ENCODE measurements at places on chromosomes 2 and 18. TPM values are rescaled to one million over a fixed set of nuclear protein-coding genes. Genes with fewer than 3 reads are reported as not detected.

DNA sequence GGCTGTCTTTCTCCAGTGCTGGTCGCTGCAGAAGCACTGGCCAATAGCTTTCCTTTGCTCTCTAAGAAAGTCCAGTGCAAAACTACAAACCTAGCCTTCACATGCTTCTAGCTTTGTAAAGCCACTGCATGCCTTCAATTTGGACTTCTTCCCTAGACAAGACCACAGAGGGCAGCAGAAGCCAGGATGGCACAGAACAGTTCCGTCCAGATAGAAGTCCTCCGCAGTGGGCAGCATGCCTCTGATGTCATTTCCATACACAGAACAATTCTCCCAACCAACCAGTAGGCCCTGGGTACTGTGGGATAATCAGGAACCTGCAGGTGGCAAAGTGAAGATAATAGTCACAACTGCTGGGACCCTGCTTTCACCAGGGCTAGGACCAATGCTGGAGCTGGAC is 3.3 kb downstream of the ST6GAL2 start:
- DNase-seq: no peak

- peak; percentile 73 for DNase-seq
Measured at GRCh38 chr2:206642075-206643025, at the start of gene FAM237A. Gene FAM237A, plus strand, starts transcription at chr2:206642487. Its CDS starts 1,750 bp downstream, at chr2:206644237.

- DNase-seq: no peak
Measured at GRCh38 chr2:126855606-126856005, 43.1 kb upstream of the TEX51 start.

DNA sequence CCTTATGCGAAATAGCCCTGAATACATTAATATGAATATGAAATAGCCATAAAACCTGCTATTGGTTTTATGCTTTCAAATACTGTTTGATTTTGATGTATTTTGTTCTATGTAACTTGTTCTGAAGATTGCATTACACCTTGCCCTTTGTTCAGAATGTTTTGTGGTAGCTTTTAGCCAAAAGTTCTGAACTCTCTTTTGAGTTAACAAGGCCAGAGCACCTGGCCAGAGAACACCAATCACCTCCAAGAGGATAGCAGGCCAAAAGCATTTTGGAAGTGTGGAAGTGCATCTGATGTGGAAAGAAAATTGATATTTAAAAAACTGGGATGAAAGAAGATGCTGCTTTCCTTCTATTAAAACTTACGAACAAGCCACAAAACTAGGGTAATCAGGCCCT is 86.6 kb upstream of the PGAP1 start:
- no peak for DNase-seq

DNA sequence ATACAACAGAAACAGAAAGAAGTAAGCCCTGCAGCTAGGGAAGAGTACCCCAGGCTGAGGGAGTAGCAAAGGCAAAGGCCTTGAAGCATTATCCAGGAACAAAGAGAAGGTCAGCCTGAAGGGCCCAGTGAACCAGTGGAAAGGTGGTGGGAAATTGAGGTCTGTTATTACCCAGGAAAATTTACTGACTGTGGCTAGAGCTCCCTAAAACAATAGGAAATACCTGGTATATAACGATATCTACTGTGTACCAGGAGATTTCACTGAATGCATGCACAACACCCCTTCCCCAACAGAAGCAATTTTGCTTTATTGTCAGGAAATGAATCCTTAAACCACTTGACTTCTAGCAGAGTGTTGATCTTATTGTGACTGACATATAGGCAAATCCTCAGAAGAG is 365.3 kb downstream of the ERBB4 start:
- no peak for DNase-seq

DNA sequence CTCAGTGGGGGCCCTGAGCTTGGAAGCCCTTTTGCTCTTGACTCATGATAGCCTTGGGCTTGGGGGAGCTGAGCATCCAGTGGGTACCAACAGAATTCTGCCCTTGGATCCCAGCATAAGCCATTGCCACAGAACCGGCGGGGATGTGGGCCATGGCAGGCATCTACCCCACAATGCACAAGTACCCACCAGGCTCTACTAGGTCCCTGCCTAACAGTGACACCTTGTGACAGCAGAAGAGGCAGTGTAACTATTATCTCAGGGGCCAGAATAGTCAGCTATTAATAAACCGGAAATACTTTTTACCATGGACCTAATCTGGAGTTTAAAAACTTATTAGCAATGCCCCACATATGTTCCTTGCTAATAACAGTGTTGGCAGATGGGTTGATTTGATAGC is 397.2 kb downstream of the TMEM182 start:
- DNase-seq: no peak

The SLC4A5 gene
- total RNA-seq: under 0.01 TPM

The FOXD4L1 gene
- total RNA-seq: 0.17 TPM

The CNGA3 gene
- total RNA-seq: under 0.01 TPM

The IGFBP5 gene
- total RNA-seq: 1,100 TPM

The CDCA7 gene
- 1.3 TPM for total RNA-seq
